ENCODE measurements at places on chromosomes 16 and 17.

DNA sequence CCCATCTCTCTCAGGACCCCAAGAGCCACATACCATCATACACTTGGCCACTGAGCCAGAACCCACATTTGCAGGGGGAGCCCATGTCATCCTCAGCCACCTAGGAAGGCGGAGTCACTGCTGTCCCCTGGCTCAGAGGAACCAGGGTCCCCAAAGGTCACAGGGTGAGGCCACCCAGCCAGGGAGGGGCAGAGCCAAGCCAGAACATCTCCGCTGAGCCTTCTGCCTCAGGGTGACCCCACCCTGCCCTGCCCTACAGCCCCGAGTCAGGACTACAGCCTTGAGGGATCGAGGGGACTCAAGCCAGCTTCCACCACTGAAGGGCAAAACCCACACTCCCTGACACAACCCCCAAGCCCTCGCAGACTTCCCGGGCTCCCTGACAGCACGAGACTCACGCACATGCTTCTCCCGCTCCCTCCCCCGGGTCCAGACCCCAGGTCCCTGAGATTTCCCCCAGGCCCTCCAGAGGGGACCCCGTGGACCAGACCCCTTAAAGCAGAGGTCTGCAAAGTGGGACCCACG, 17.4 kb downstream of the PIEZO1 start:
- no peak for DNase-seq

DNA sequence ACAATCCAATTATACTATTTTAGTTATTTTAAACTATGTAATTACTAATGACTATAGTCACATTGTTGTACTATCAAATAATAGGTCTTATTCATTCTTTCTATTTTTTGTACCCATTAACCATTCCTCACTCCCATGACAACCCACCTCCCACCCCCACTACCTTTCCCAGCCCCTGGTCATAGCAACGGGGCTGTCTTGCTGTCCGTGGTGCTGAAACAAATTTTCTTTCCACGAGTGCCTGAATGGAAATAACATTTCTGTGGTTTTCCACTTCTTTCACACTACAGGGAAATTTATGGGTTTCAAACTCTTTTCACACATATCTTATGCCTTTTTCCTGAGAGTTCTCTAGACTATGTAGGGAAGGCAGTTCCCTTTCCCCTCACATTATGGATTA, 326.6 kb downstream of the PHKB start:
- DNase-seq, result no peak

GRCh38 chr17:65047941-65048340, 8.6 kb downstream of the GNA13 start:
- DNase-seq, result no peak

GRCh38 chr16:11105038-11105903, 150.7 kb downstream of the SOCS1 start:
- no peak for DNase-seq

GRCh38 chr17:59804901-59805465, 87.8 kb downstream of the TUBD1 start:
- DNase-seq, result no peak

- DNase-seq, result no peak
These were observed 136.0 kb downstream of the SDK2 start for GRCh38 chr17:73508057-73508930.

DNA sequence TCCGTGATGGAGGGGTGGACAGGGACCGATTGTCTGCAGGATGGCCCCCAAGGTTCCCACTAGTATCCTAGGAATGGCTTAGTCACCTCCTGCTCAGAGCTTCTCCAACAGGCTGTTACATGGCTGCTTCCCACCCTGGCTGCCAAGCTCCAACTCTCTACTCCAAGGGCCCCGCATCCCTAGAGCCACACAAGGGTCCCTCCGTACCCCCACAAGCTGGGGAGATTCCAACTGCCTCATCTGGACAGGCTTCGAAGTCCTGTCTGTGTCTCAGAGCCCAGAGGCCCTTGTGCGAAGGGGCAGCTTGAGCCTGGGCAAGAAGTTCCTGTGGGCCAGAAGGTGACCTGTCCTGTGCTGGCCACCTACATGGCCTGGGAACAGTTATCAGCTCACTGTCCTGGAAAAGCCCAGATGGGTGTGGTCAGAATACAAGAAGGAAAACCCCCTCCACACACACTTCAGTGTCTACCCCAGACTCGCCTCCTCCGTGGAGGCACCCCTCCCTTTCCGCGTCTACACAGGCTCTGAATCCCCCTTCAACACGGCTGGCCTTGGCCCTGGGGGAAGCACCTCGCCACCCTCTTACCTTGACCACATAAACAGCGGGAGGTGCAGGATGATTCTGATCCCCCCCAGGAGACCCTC, 586 bp downstream of the MEAK7 start:
- DNase-seq, result no peak

DNA sequence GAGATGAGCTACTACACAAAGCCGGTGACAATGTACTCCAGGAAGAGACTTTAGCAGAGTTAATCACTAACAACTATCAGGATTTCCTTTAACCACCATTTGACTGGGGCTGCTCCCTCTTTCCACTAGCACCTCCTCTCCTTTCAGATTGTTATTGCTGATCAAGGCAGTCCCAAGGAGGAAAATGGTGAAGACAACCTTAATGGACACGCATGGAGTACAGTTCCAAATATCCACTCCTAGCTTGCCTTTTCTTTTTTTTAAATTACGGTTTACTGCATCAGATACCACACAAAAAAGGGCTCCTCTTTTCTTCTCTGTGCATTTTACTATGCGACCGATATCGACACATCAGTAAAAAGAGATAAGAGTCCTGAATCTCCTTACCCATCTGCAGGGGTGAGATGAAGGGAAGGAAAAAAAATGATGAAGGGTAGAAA, 30.9 kb downstream of the FAM222B start:
- DNase-seq, result no peak

- peak; percentile 70 for DNase-seq
These were observed 197.7 kb downstream of the WWOX start for GRCh38 chr16:78297066-78297666.

DNA sequence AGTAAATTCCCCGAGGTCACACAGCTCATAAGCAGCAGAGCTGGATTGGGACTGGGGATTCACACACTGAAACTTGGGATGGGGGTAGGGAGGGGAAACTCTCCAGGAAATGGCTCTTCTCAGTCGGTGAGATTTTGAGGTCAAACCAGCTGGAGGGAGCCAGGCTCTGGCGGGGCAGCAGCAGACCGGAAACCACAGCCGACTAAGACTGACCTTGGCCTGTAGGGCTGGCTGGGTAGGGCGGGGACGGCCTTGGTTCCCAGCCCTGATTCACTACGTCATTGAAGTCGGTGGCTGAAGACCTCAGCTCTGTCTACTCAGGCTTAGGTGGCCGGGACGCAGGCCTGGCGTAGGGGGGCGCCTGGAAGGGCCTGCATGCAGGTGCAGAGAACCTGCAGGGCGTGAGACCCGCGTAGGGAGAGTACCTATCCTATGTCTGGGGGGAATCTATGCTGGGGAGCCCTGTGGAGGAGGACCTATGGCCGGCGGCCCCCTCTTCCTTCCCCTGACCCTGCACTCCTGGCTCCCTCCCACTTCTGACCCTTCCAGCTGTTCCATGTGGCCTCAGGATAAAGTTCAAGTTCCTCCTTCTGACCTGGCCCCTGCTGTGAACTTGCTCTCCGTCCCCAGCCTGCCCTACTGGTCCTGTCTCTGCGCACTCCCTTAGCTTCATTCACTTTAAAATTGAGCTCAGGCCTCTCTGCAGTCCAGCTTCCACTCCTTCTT, 11.9 kb upstream of the SLC4A1 start:
- DNase-seq, result peak; percentile 49

- no peak for DNase-seq
These were observed 467.0 kb upstream of the C16orf82 start for GRCh38 chr16:26599785-26600104.

- no peak for DNase-seq
These were observed 22.5 kb downstream of the TIMM22 start for GRCh38 chr17:1019451-1019850.

GRCh38 chr16:89300311-89300975, 82.9 kb downstream of the ZNF778 start:
- DNase-seq, result no peak

- no peak for DNase-seq
These were observed 2.8 kb downstream of the RECQL5 start for GRCh38 chr17:75664099-75664549.
